CD4-positive, alpha-beta T cell treated with Interleukin-2 at 100 ng/mL for 4 hours (primary cell): ENCODE measurements at places on chromosomes 2 and 18.
A peak's percentile ranks its signal among the peaks of the same experiment; 100 is the strongest.

DNA sequence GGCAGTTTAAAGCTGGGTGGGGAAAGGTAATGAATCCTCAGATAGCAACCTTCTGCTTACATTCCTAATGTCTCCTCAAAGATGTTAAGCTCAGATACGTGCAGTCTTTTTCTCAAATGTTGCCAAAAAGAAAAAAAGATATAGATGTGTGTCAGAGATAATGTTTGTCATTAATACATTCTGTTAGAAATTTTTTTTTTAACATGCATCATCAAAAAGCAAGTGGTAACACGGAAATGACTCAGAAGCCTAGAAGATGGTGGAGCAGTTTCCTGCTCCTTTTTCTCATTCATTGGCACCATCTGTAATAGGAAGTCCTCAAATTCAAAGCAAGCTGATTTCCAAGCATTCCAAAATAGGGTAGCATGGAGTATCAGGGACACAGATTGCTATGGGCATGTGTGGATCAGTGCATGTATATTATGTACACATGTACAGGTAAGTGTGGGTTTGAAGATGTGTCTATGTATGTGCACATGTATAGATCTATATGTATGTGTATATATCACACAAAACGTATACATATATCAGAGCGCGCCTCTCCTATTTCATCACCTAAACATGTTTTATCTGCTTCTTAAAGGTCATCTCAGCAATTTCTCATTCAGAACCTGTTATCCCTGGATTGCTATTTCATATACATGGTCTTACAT is 79.9 kb upstream of the ITGB6 start:
- DNase-seq: peak; percentile 47

DNA sequence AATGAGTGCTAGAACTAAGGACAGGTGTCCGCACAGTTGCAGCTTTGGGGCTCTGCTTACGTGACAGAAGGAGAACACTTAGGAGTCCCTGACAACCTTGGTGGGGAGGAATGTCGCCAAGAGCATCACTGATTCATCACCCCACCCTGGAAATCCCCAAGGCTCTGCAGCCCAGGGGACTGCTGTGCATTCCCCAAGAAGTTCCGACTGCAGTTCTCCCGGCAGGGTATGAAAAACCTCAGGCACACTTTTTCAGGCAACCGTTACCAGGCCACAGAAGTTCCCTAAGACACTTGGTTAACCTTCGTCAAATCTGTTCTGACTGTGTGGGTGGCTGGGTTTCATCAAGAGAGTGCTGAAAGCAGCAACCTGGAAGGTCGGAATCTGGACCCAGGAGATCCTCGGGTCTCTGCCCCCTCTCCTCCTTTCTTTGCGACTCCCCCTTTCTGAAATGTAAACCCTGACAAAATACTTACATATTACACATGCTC is 192.1 kb upstream of the CXCR4 start:
- no peak for DNase-seq

- DNase-seq: no peak
These were observed 107.3 kb upstream of the ANKRD30BL start for GRCh38 chr2:132268977-132269523.

- DNase-seq: no peak
These were observed 24.8 kb downstream of the FMNL2 start for GRCh38 chr2:152359573-152360363.

DNA sequence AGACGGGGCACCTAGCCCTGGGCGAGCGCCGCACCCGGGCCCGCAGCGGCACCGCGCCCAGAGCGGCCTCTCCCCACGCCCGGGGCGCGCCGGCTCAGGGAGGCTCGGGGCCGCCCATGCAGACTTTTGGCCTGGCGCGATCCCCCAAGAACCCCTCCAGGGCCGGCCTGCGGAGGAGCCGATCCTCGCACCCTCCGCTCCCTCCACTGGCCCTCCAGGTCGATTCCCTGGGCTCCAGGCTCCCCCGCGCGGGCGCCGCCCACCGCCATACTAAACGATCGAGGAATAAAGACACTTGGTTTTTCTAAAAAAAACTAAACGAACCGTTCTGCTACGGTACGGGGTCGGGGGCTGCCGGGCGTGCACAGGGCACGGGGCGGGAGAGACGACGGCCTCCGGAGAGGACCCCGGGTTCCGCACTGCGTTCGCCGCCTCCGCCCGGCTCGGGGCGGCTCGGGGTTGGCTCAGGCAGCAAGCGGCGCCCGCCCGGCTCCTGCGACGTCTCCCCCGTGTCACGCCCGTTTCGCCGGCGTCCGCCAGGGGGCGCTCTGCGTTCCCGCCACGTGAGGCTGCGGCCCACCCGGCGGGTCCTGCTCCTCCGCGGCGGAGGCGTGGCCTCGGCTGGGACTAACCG is 365 bp upstream of the KHK start:
- DNase-seq: peak; percentile 98

- no peak for DNase-seq
These were observed 73.4 kb upstream of the NDUFV2 start for GRCh38 chr18:9029131-9029530.

DNA sequence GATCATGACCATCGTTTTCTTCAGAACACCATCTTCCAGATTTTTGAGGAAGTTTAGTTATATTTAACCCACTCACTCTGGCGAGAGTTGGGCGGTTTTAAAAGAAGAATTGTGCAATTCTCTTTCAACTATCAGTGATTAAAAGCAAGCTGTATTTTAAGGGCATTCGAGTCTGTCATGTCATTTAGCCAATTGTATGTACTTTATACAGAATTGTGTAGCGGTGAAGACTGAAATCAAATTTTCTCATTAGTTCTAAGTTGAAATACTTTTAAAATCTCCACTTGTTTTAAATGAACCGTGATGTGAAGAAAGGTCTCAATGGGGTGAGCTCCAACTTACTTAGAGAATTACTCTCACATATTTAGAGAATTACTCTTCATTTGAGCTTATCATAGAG is 214.6 kb upstream of the DTNA start:
- no peak for DNase-seq

DNA sequence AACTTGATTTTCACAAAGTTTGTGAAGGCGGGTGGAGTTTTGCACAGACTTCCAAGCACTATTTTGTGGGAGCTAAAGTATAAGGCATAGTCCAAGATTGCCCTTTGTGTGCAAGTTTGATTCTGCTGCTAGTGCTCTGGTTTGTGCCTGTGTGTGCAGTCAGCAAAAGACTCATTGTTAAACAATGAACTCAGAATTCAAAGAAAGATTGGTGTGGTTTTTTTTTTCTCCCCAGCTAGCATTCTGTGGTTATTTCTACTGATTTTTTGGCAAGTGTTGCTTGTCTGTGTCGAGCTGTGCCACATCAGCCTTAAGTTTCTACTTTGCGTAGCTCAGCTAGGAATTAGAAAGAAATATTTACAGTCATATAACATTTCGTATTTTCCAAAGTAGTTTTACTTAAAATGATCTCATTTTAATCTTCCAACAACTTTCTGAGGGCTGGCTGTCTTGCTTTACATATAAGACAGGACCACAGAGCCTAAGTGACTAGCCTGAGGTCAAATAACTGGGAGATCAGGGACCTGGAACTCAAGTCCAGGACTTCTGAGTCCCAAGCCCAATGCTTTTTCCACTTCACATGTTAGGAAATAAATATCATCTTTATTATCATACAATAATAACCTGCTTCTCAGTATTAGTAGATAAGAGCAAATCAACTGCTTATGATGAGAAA is 69.8 kb downstream of the BABAM2 start:
- DNase-seq: peak; percentile 47
